ENCODE measurements at places on chromosomes 5 and 9.

DNA sequence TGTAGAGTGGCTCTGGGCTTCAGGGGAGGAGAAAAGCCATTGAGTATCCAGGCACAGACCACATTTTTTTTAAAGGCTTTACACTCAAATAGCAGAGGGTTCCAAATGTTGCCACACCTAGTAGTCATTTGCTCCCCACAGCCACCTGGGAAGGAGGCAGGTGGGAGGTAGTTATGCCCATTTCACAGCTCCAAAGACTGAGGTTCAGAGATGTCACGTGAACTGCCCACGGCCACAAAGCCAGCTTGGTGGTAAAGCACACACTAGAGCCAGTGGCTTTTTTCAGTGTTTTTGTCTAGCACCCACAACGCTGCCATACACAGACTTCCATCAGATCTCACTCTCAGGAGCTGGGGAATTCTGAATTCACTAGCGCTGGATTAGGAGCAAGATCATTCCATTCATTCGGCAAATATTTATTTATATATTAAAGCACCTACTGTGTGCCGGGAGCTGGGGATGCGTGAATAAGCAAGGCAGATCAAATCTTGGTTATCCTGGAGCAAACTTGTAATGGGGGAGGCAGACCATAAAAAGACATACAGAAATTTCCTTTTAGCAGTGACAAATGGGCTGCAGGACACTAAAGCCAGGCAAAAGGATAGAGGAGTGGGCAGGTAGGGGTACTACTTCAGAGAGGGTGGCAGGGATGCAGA lies 7.4 kb downstream of the WHRN start:
- no peak for DNase-seq

- no peak for DNase-seq
These were observed 27.0 kb downstream of the PRDM6 start for GRCh38 chr5:123116058-123116457.

DNA sequence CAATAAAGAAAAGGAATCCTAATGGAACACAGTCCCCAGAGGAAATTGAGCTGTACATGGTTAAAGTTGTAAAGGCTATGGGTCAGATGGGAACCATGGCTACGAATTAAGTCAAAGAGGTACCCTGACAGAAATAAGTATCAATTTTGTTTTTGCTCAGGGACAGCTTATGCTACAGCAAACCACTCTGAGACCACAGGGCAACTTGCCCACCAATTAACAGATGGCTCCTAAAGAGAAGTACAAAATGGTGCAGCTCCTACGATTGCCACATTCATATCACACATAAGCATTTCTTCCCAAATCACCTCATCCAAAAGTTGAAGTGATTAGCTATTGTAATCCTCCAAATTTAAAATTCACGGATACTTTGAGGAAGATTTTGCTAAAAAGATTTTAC lies 83.0 kb downstream of the ELAVL2 start:
- no peak for DNase-seq

DNA sequence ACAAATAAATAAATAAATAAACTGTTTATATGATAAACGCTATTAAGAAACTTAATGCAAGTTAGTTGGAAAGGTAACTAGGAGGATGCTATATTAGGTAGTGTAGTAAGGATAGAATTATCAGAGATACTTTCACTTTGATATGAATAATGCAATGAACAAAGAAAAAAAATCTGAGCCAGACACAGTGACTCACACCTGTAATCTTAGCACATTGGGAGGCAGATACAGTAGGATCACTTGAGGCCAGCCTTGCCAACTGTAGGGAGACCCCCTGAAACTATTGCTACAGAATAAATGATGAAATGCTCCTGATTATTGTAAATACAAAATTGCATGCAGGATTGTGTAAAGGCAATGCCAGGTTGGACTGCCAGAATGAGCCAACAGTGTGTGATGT lies 109.2 kb downstream of the ANXA2R start:
- no peak for DNase-seq

- no peak for DNase-seq
These were observed 1.5 kb downstream of the PKN3 start for GRCh38 chr9:128703616-128704355.

DNA sequence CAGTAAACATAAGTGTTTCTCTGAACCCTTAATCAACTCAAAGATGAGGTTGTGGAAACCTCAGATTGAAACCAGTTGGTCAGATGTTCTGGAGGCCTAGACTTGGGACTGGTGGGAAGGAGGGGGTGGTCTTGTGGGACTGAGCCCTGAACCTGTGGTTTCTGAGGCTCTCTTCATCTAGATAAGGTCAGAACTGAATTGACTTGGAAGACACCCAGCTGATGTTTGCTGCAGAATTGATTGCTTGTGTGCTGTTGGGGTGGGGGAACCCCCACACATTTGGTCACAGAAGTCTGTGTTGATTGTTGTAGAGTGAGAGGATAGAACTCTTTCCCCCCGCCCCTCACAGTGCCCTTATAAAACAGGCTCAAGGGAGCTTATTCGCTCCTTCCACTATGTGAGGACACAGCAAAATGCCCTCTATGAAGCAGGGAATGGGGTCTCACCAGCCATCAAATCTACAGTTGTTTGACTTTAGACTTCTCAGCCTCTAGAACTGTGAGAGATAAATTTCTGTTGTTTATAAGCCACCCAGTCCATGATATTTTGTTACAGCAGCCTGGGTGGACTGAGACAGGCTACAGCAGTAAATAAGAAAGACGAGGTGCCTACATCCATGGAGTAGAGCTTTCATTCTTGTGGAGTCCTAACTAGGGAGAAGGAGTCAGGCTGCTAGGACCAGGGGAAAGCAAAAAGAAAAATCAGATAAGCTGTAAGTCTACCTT lies 25.7 kb upstream of the UGCG start:
- DNase-seq, result no peak

DNA sequence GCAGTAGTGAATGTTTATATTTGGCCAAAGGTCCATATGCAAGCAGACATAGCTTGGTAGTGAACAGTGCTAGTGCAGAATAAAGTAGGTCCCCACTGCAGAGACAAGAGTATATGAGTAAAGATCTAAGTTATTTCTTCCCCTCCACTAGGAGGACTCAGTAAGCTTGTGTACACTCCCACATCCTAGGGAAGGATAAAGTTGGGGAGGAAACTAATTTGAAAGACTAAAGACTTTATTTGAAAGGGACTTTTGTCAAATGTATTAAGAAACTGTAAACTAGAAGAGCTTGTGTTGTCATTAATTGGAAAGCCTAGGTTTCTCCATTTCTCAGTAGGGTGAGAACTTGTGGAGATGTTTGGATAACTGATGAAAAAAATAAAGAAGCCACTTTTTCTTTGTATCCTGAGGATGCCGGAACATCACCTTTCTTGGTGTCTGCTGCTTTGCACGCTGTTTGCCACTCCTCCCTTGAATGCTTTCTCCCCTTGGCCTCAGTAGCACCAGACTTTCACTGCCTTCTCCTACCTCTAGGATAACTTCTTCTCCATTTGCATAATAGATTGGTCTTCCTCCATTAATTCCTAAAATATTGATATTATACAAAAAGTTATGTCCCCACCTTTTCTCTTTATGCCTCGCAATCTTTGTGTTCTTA lies 329.0 kb downstream of the PARP8 start:
- no peak for DNase-seq

GRCh38 chr9:33012328-33013069 lies 11.1 kb upstream of the APTX start:
- DNase-seq, result no peak

GRCh38 chr9:36833954-36834353 lies 200.1 kb downstream of the PAX5 start:
- no peak for DNase-seq

DNA sequence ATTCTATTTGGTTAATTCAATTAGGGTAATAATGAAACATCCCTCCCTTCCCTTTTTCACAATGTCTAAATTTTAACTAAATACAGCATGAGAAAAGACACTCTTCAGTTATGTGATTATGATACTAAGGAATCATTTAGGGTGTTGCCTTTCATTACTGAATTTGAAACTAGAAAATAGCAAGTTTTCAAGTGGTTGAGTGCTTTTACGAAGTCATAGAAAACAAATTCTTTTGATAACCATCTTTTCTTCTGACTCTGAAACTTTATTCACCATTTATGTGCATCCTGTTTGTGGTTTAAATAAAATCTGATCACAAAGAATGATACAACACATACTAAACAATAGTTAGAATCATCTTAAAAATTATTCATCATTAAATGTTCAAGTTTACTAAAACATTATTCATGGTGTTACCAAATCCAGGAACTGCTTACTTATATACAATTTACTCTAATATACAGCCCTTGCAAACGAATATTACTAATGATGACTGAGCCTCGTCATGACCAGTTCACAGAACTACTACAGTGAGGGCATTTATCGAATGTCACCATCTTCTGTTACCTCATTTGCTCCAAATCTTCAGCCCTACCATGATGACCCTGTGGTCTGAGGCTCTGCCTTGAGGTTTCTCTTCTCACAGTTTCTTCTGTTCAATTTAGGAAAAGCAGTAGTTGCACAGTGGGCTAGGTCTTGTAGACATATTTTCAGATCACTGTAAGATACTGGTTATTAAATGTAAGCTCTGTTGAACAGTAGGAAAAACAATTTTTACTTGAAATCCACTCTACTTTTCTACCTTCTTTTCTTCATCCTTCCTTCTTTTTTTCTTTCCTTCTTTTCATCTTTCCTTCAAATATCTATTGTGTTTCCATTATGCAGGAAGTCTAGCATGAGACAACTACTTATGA lies 18.3 kb upstream of the IL9 start:
- DNase-seq, result no peak

DNA sequence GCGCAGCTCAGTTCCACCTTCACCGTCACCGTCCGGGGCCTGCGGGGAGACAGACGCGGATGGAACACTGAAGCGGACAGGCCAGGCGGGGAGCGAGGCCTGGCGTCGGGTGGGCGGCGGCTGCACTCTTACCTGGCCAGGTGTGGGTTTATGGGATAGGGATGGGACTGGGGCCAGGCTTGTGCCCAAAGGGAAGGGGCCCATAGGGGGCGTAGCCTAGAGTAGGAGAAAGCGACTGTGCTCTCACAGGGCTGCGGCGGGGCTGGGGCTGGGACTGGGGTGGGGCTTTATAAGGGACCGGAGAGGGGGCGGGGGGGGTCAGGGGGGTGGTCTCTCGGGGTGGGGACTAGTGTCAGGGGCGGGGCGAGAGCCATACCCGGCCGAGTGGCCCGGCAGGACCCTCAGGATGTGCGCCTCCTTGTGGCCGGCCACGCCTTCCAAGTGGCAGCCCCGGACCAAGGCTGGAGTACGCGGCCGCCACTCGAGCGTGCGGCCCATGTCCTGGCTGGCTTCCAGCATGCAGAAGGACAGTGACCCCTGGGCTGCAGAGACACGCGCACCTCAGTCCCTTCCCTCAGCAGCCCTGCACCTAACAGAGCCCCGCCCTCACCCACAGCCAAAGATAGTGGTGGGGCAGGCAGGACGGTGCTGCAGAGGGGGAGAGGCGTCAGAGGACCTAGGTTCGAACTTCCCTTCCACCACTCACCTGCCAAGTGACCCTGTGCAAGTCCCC lies 22.8 kb downstream of the FPGS start:
- no peak for DNase-seq

DNA sequence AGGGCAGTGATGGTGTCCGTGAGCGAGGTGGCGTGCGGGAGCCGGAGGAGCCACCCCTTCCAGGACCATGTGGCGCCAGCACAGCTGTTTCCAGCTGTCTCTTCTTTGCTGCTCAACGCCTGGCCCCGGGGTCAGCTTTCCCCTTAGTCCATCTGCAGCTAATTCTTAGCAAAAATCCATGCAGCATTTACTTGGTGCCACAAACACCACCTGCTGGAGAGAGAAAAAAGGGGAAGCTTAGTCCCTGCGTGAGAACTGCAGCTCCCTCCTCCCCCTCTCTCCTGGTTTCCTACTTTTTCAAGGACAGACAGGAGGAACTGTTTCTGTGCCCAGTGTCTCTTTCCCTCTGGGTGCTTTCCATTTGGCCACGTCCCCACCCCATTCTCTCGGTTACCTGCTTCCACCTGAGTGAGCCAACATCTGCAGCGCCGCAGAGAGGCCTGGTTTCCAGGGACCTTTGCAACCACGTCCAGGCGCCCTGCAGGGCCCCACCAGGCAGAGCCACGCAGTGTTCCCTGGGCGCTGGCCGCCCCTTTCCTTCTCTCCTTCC lies 3.4 kb downstream of the SLC6A19 start:
- no peak for DNase-seq

- no peak for DNase-seq
These were observed 14.8 kb downstream of the TGFBI start for GRCh38 chr5:136043551-136043950.

- no peak for DNase-seq
These were observed 301.2 kb downstream of the KIAA0825 start for GRCh38 chr5:94316916-94317838.

DNA sequence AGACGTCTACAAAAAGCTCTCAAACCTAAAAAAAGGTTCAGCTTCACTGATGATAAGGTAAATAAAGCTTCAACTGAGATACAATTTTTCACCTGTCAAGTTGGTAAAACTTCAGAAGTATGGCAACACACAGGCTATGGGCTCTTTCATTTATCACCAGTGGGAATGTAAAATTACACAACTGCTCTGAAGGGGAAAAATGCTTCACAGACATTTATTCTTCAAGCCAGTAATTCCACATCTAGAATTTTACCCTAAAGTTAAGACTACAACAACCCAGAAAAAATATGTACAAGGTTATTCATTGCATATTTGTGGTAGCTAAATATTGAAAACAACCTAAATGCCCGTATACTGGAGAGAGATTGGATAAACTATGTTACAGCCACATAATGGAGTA lies 48.1 kb upstream of the NREP start:
- no peak for DNase-seq

All from activated effector memory CD4-positive, alpha-beta T cell treated with Interleukin-2 at 50 U/mL for 16 hours (primary cell).